ENCODE measurements at places on chromosomes 2 and 18.

DNA sequence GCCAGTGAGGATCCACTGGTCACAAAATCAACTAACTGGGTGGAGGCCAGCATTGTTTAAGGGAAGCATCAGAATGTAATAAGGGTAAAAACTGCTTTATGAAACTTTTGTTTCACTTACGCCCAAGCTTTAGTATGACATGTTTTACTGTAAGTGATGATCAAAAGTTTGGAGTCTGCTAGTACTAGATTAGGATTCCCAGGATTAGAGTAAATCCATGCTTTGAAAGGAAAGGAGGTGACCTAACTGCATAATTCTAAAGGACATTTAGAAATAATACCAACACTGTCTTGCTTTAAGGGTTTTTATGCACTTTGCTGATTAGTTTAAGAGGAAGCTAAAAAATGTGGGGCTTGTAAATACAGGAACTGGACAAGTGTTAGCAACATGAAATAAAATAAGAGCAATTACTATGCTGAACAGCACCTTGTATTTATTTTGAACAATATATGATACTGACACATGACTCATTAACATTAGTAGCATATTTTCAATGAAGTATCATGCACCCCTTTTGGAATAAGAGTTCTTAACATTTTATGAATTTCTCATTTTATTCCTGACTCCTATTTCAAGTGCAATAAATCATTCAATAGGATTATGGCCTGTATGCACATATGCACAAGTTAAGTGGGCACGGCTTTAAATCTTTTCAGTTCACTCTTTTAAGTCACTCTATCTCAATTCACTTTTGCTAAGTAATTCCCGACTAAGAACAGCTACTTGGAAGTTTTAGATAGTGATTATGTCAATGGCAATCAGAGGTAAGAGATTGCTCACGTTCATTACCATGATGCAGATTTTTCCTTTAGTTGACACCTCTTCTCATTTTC is 62.5 kb downstream of the STK39 start:
- DNase-seq: no peak

DNA sequence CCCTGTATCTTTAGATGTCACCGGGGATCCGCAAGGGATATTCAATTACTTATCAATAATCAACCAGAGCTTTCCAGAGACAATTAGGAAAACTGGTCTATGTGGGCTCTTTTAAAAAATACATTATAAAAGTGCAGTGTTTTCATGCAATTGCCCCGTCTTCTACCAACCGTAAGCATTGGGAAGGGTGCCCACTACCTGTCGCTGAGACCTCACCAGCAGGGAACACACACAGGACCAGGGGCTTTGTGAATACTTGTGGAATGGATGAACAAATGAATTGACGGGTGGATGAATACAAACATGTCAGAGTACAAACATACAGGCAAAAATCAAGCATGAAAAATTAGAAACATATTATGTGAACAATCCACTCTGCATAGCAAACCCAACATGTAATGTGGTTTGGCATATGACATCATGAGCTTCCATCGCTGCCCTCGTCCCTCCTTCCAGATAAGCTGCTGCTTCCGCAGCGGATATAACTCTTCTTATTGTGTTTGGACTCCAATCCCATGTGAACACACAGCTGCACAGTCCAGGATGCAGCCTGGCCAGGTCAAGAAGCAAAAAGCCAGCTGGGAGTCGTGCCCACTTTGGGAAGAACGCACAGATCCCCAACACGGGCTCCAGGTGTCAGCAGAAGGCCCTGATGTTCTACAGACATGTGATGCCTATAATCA is 5.3 kb downstream of the FHL2 start:
- no peak for DNase-seq

GRCh38 chr2:40466332-40466906 is 14.5 kb upstream of the SLC8A1 start:
- no peak for DNase-seq

GRCh38 chr2:30968660-30969397 is 161.6 kb upstream of the CAPN13 start:
- no peak for DNase-seq

- DNase-seq: no peak
Observed at GRCh38 chr2:85310330-85310729, 17.5 kb downstream of the TGOLN2 start.

GRCh38 chr2:209147981-209148380 is 275.9 kb upstream of the MAP2 start:
- DNase-seq: no peak

DNA sequence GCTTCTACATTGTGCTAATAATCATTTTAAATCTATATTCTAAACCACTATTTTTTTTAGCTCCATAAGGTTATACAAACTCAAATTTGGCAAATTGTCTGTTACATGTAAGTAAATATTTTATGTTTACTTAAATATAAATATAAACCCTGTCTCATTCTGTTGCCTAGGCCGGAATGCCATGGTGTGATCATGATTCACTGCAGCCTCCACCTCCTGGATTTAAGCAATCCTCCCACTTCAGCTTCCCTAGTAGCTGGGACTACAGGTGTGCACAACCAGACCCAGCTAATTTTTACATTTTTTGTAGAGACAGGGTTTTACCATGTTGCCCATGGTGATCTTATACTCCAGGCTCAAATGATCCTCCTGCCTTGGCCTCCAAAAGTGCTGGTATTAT is 124.7 kb downstream of the MEIS1 start:
- no peak for DNase-seq

- DNase-seq: no peak
Observed at GRCh38 chr2:55780697-55781096, 87.1 kb upstream of the PNPT1 start.

- no peak for DNase-seq
Observed at GRCh38 chr2:101854877-101855276, 136.9 kb upstream of the IL1R2 start.

DNA sequence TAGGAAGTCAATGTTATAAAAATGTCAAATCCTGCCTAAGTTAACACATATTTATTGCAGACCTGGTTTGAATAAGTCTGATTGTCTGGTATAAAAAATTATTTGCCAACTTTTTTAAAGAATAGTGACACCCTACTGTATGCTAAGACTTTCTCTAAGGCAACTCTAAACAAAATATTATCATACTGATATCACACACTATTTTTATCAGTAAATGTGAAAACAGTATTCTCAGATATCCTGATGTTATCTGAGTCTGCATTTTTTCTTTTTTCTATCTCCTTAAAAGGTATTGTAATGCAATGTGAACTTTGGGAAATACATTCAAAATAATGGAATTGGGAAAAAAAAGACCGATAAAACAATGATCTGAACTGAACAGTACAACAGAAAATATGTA is 127.1 kb downstream of the DOCK10 start:
- DNase-seq: no peak
